ENCODE measurements at places on chromosomes 3 and 15.

DNA sequence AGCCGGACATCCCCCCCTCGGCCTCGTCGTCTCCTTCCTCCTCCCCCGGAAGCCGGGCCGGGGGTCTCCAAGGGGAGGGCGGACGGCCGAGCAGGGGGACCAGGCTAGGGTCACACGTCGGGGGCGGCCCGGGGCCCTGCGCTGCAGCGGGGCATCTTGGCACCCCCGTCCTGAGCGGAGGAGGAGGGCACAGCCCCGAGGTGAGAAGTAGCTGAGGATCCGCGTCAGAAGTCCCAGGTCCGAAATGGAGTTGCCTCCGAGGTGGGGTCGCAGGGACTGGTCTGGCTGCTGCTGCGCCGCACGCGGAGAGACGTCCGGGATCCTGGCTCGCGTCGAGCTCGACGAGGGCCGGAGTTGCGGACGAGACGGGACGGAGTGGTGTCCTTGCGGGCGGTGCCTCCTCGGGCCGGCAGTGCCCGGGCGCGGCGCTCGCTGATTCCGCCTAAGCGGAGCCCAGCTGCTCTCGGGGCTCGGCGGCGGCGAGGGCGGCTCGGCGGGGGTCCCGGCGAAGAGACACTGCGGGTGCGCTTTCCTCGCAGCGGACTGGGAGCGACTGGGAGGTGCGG is at the start of gene ADCY5:
Gene ADCY5 (minus strand): TSS at position 555 of the 566 bp plus-strand sequence. CDS start 545 bp downstream, at position 10.
- DNase-seq, result no peak

GRCh38 chr15:76987276-76987675 is 7.7 kb upstream of the PSTPIP1 start:
- DNase-seq, result no peak

DNA sequence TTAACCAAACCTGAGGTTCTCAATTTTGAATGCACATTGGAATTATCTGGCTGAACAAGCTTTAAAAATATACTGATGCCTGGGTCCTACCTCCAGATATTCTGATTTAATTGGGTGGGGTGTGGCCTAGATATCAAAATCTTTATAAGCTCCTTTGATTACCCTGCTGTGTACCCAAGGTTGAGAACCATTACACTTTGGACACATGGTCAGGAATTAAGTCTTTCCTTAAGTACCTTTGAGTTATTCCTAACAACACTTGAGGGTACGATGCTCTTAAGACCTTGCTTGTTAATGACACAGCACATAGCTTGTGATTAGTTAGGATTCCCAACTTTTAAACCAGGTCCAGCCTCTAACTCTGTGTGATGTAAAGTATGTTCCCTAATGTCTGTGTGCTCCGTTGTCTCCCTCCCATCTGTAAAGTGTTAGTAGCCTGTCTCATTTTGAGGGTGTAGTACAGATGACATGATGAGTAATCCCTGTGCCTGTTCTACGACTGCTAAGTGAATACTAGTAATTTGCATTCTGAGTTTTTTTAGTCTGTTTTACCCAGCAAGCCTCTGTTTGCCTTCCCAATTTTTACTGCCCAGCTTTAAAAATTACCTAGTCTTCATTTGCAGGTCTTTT is 154.9 kb downstream of the KLHL25 start:
- no peak for DNase-seq

GRCh38 chr3:156787926-156788663 is 38.1 kb upstream of the LEKR1 start:
- peak; percentile 5 for DNase-seq

DNA sequence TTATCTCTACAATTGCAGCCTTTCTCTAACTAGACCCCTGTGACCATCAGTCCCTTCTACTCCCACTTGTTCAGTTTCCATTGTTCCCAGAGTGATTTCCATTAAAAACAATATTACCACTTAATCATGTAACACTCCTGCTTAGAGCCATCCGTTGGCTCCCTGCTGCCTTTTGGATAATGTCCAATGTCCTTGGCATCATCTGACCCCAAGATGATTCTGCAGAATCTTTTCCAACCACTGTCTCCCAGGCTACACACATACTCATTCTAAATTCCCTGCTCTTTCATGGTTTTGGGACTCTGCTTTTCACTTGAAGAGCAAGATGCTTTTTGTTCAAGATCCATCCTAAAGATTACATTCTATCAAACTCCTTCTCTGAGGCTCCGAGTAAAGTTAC is 7.1 kb downstream of the KCNH8 start:
- no peak for DNase-seq

- DNase-seq, result no peak
Observed at GRCh38 chr3:40780291-40780924, 255.6 kb downstream of the ZNF621 start.

DNA sequence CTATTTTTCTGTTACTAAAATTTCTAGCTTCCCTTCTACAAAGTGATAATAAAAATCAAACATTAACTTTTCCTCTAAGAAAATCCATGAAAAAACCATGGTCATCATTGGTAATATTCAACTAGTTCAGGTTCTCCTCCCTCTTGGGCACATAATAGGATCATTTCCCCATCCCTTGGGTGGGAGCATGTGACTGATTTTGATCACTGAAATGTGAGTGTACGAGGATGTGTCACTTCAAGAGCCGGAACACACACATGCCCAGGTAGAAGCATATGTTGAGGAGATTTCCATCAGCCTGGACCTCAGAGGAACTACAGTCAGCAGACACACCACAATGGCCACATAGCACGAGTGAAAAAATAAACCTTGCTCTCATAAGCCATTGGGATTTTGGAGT is 36.1 kb downstream of the AP3S2 start:
- DNase-seq, result no peak

GRCh38 chr3:136211547-136211946 is 15.4 kb upstream of the MSL2 start:
- no peak for DNase-seq
